Activated CD8-positive, alpha-beta memory T cell treated with anti-CD3 and anti-CD28 coated beads, Interleukin-2, amount 10 ng/mL, durations not matched to agents 7 days and 5 days (primary cell): ENCODE measurements at places on chromosomes 4 and X. TPM values are rescaled to one million over a fixed set of nuclear protein-coding genes. Genes with fewer than 3 reads are reported as not detected.
A peak's percentile ranks its signal among the peaks of the same experiment; 100 is the strongest.

DNA sequence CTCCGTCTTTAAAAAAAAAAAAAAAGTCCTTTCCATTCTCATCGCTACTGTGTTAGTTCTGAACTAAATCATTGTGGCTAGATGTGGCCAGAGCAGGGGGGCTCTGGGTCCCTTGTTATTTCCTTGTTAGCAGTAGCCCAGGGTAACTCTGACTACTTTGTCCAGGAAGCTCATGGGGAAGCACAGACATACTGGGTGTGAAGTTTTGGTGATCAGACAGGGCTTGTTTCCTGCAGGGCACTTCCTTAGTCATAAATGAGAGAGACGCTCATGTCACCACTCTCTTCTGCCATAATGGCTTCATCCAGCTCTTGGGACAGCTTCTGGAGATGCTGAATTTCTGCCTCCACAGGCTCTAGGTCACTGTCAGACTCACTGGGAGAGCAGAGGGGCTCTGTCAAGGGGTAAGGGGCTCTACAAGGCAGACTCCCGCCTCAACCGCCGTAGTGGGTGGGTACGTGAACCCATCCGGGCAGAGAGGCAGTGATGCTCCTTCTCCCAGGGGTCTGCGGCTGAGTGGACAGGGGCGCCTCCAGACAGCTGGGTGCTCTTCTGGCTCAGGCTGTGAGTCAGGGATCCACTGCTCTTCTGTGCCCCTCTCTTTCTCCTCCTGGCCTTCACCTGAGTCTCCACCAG is 12.9 kb downstream of the STIM2 start:
- DNase-seq, result peak; percentile 93
- H3K36me3 ChIP-seq, result peaks cover 33% of the 10 kb centered on the region
- peak overlapping the region; percentile 89 for H3K27ac ChIP-seq
- H3K27me3 ChIP-seq, result no peaks in the 10 kb centered on the region
- peaks cover 75% of the 10 kb centered on the region for H3K4me1 ChIP-seq
- H3K4me3 ChIP-seq, result peak overlapping the region; percentile 48

- no peak overlapping the region for H3K4me3 ChIP-seq
- no peak overlapping the region for H3K27ac ChIP-seq
- no peaks in the 10 kb centered on the region for H3K4me1 ChIP-seq
- DNase-seq, result no peak
These were observed 68.3 kb downstream of the ABLIM2 start for GRCh38 chr4:8090312-8090711.

DNA sequence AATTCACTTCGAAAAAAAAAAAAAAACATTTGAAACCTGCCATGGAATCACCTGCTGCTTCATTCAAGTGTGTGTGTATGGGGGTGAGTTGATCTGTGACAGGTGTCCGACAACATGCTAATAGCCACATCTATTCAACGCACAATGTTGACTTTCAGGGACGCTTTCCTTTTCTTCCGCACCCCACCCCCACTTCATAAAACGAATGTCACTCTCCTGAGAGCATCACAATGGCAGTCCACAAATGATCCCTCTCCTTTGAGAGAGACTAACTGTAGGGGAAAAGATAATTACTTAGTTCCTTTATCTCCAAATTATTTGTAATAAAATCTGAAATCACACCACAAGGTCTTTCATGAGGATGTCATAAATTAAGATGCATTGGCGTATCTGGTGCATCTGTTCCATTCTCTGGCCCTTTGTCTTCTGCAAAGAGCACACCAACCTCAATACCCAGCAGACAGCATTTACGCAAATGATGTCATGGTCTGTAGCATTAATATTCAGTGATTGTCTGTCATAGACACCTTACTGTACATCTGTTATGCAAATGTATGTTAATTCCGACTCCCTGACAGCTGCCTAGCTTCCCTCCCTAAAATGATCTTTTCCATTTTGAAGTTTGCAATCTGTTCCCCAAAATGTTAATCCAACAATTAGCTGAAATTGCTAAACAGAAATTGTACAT is 640.0 kb upstream of the BOD1L1 start:
- H3K27ac ChIP-seq, result no peak overlapping the region
- no peaks in the 10 kb centered on the region for H3K4me1 ChIP-seq
- no peaks in the 10 kb centered on the region for H3K27me3 ChIP-seq
- no peaks in the 10 kb centered on the region for H3K36me3 ChIP-seq

DNA sequence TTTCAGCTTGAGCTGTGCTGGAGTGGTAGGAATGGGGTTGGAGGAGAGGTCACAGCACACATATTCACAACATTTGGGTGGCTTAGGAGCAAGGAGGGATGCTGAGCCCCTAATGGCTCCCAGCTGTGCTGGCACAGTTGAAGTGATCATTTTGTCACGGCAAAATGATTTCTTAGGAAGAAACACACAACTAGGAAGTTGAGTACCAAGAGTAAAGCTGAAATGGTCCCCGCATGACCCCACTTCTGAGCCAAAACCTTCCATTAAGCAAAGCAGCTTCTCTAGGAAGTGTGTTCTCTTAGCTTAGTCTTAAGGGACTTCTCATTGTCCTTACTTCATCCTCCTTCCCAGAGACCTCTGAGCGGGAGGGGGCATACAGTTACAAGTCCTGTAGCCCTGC is 12.6 kb downstream of the CAPN6 start:
- H3K36me3 ChIP-seq, result no peaks in the 10 kb centered on the region
- no peaks in the 10 kb centered on the region for H3K4me1 ChIP-seq
- H3K4me3 ChIP-seq, result no peak overlapping the region
- no peak for DNase-seq
- no peak overlapping the region for H3K27ac ChIP-seq

DNA sequence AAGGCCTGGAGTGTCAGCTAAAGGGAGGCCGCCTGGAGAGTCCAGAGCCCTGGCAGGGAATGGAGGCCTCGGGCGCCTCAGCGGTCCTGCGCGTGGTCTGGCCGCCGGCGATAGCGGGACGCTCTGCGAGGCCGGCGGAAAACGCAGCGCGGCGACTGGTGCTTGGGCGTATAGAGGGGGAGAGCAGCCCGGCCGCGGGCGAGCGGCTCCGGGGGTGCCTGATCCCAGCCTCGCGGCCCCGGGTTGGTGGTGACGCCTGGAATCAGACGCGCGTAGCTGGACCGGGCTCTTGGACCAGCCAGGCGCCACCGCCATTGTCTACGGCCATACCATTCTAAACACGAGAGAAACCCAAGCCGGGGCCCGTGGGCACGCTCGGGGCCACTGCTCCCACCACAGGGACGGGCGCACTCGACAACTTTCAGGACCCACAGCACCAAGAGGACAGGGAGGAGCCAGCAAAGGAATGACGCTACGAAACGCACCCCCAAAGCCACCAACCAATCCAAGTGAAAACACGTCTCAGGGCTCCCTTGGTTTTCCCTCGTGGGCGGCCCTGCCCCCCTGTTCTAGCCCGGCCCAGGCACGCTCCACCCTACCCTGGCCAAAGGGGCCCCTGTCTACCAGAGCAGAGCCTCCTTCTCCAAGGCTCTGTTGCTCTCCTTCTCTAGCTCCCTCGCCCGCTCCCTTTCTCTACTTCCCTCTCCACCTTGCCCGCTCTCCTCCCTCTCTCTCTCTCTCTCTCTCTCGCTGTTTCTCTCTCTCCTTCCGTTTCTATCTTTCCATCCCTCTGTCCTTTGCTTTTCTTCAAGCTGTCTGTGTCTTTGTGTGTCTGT is 7.8 kb downstream of the FRG2 start:
- peaks cover 70% of the 10 kb centered on the region for H3K27me3 ChIP-seq
- H3K36me3 ChIP-seq, result peaks cover 15% of the 10 kb centered on the region
- H3K4me3 ChIP-seq, result no peak overlapping the region
- DNase-seq, result no peak
- peak overlapping the region; percentile 24 for H3K27ac ChIP-seq

- no peak overlapping the region for H3K4me3 ChIP-seq
- H3K27me3 ChIP-seq, result no peaks in the 10 kb centered on the region
These were observed 7.2 kb downstream of the SLC25A6 start for GRCh38 chrX:1384658-1385252.

Gene CENPVL2
- not detected for total RNA-seq

- H3K4me1 ChIP-seq, result no peaks in the 10 kb centered on the region
- no peaks in the 10 kb centered on the region for H3K36me3 ChIP-seq
- no peak for DNase-seq
- no peak overlapping the region for H3K27ac ChIP-seq
These were observed 135.9 kb downstream of the CPE start for GRCh38 chr4:165514739-165515138.

Gene UGT2A1
- not detected for total RNA-seq

GRCh38 chr4:2937146-2937857 is 25.9 kb downstream of the NOP14 start:
- peak overlapping the region; percentile 85 for H3K4me3 ChIP-seq
- H3K27me3 ChIP-seq, result no peaks in the 10 kb centered on the region
- no peak for DNase-seq
- peaks cover 74% of the 10 kb centered on the region for H3K4me1 ChIP-seq
- peaks cover 51% of the 10 kb centered on the region for H3K36me3 ChIP-seq

Gene P2RY4
- 0.23 TPM for total RNA-seq

- no peaks in the 10 kb centered on the region for H3K4me1 ChIP-seq
- DNase-seq, result no peak
- H3K27ac ChIP-seq, result no peak overlapping the region
- no peaks in the 10 kb centered on the region for H3K36me3 ChIP-seq
- H3K27me3 ChIP-seq, result no peaks in the 10 kb centered on the region
These were observed 151.1 kb upstream of the FTHL17 start for GRCh38 chrX:31222946-31223345.

DNA sequence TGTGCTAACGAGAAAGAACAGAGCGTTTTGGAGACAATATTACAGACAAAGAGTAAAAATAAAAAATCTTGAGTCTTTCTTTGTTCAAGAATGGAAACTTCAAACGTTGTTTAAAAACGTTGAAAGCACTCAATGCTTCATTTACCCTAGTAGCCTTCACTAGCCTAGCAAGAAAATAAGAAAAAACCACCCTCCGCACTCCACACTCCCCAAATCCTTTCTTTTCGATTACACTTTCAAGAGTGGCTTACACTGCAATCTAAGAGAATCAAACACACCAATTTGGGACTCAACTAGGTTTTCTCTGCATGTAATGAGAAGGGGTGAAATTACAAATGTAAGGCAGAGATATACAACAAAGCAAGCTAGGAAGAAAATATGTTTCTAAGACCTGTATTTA is 4.7 kb downstream of the TMSB4X start:
- H3K27ac ChIP-seq, result peak overlapping the region; percentile 94
- H3K36me3 ChIP-seq, result peaks cover 38% of the 10 kb centered on the region
- peaks cover 49% of the 10 kb centered on the region for H3K4me1 ChIP-seq
- peak overlapping the region; percentile 95 for H3K4me3 ChIP-seq
- H3K27me3 ChIP-seq, result no peaks in the 10 kb centered on the region
- no peak for DNase-seq

GRCh38 chrX:78493180-78493579 is 165.8 kb upstream of the CYSLTR1 start:
- no peak for DNase-seq
- H3K4me1 ChIP-seq, result peaks cover 4% of the 10 kb centered on the region
- H3K27ac ChIP-seq, result no peak overlapping the region
- H3K4me3 ChIP-seq, result no peak overlapping the region
- no peaks in the 10 kb centered on the region for H3K27me3 ChIP-seq

- no peak for DNase-seq
- no peaks in the 10 kb centered on the region for H3K36me3 ChIP-seq
- H3K4me1 ChIP-seq, result no peaks in the 10 kb centered on the region
- H3K27me3 ChIP-seq, result no peaks in the 10 kb centered on the region
These were observed 30.5 kb downstream of the CXCL8 start for GRCh38 chr4:73770917-73771316.

GRCh38 chr4:153929675-153930074 is 140.8 kb upstream of the SFRP2 start:
- no peak for DNase-seq
- no peak overlapping the region for H3K4me3 ChIP-seq
- no peaks in the 10 kb centered on the region for H3K36me3 ChIP-seq
- no peak overlapping the region for H3K27ac ChIP-seq
- H3K27me3 ChIP-seq, result peaks cover 12% of the 10 kb centered on the region

- H3K36me3 ChIP-seq, result no peaks in the 10 kb centered on the region
- no peaks in the 10 kb centered on the region for H3K4me1 ChIP-seq
- peaks cover 5% of the 10 kb centered on the region for H3K27me3 ChIP-seq
- H3K27ac ChIP-seq, result no peak overlapping the region
- H3K4me3 ChIP-seq, result no peak overlapping the region
These were observed 159.9 kb downstream of the AASDH start for GRCh38 chr4:56227301-56227835.

Gene BEX5
- 2.4 TPM for total RNA-seq

- peaks cover 2% of the 10 kb centered on the region for H3K4me1 ChIP-seq
- peak; percentile 40 for DNase-seq
These were observed 4.0 kb downstream of the NUDT10 start for GRCh38 chrX:51336584-51336983.

GRCh38 chr4:176376032-176376614 is 56.4 kb downstream of the SPCS3 start:
- H3K27me3 ChIP-seq, result peaks cover 20% of the 10 kb centered on the region
- no peak overlapping the region for H3K4me3 ChIP-seq
- H3K27ac ChIP-seq, result no peak overlapping the region
- no peaks in the 10 kb centered on the region for H3K4me1 ChIP-seq

Gene FAT4
- not detected for total RNA-seq

DNA sequence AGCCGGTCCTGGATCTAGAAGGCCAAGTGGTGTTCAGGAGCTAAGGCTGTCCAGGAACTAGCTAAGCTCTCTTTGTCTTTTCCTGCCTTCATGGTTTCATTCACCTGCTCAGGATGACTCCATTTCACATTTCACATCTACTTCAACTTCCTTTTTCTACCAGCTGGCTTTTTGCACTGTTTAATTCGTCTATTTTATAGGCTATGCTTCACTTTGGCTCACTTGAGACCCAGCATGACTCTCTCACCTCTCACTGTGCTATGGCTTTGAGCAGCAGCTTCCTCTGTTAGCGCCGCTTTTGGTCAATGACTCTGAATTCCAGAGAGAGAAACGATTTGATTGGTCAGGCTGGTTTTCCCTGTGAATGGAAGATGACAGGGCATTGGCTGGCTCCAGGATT is 213.5 kb upstream of the CLNK start:
- no peaks in the 10 kb centered on the region for H3K27me3 ChIP-seq
- H3K4me3 ChIP-seq, result no peak overlapping the region
- H3K27ac ChIP-seq, result no peak overlapping the region
- no peaks in the 10 kb centered on the region for H3K36me3 ChIP-seq
- no peaks in the 10 kb centered on the region for H3K4me1 ChIP-seq

GRCh38 chr4:88599714-88600113 is 7.4 kb downstream of the HERC3 start:
- no peaks in the 10 kb centered on the region for H3K27me3 ChIP-seq
- DNase-seq, result no peak
- H3K4me1 ChIP-seq, result peaks cover 45% of the 10 kb centered on the region
- peak overlapping the region; percentile 55 for H3K27ac ChIP-seq
- peaks cover 42% of the 10 kb centered on the region for H3K36me3 ChIP-seq
- peak overlapping the region; percentile 36 for H3K4me3 ChIP-seq

Gene PAGE2B
- 2.0 TPM for total RNA-seq

Gene PPP2R2C
- not detected for total RNA-seq

GRCh38 chr4:113825272-113825671 is 63.7 kb upstream of the CAMK2D start:
- no peak overlapping the region for H3K4me3 ChIP-seq
- peaks cover 28% of the 10 kb centered on the region for H3K4me1 ChIP-seq
- H3K27ac ChIP-seq, result no peak overlapping the region

DNA sequence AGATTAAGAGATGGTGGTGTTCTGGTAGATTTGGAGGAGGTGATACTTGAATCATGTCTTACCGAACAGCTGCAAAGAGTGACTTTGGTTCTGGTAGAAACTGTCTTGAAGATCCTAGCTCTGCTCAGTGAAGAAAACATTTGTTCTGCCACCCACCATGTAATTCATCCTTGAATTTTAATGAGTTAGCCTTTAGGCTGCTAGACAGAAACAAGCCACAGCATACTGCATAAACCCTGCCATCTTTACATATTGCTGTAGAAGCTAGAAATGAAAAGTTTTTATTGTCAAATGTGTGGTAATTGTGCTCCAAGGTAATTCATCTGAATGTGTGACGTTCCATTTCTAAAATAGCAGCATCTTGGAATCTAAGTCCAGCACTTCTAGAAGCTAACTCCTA is 161.0 kb upstream of the RAPGEF2 start:
- H3K27ac ChIP-seq, result no peak overlapping the region
- H3K36me3 ChIP-seq, result no peaks in the 10 kb centered on the region
- H3K27me3 ChIP-seq, result peaks cover 13% of the 10 kb centered on the region
- no peaks in the 10 kb centered on the region for H3K4me1 ChIP-seq
- no peak overlapping the region for H3K4me3 ChIP-seq

Gene PDE6B
- 10.0 TPM for total RNA-seq
